Esophagus squamous epithelium (tissue), 5 donors: ENCODE measurements at places on chromosomes 7 and 10.

DNA sequence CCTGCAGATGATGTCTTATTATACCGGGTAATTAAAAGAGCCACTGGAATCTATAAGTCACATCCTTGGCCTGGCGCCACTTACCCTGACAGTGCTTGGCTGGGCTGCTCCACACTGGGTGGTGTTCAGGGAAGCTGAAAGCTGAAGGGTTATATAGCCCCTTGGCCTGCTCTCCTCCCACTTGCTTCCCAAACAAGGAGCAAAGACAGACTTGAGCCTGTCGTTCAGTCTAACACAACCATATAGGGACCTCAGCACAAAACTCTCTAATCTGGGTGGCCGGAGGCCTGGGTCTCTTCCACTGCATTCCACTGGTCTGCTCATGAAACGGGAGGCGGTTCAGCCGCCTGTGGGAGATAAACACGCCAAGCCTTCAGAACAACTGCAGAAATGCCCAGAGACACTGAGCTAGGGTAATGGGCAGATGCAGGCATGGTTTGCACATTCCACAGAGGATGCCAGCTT, at the start of gene ACTA2:
Gene ACTA2 (minus strand): TSS at position 127 of the 465 bp plus-strand sequence. CDS start 3,843 bp downstream, outside the sequence.
- no peak for DNase-seq

GRCh38 chr7:139471740-139472353, 11.6 kb downstream of the KLRG2 start:
- DNase-seq = no peak

DNA sequence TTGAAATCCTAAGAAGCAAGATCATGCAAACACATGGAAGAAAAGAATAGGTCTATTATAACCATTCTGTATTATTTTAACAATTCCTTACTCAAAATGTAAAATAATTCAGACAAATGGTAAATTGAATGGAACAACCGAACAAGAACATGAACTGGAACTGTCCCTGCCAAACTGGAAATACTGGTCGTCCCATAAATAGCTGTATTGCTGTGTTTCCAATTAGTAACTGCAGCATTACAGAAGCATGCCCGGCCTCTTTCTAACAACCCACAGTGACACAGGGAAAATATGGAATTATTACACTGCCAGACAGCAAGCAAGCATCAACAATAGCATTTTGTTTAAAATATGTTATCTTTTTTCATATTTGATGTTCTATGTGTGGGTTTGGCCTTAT, 1138.5 kb upstream of the PHF14 start:
- no peak for DNase-seq

GRCh38 chr7:139748373-139748765, 29.4 kb downstream of the HIPK2 start:
- DNase-seq = no peak

GRCh38 chr10:95457319-95457886, 103.8 kb downstream of the SORBS1 start:
- no peak for DNase-seq
